Amygdala (tissue), 56 donors: ENCODE measurements at places on chromosomes 7 and 10.

DNA sequence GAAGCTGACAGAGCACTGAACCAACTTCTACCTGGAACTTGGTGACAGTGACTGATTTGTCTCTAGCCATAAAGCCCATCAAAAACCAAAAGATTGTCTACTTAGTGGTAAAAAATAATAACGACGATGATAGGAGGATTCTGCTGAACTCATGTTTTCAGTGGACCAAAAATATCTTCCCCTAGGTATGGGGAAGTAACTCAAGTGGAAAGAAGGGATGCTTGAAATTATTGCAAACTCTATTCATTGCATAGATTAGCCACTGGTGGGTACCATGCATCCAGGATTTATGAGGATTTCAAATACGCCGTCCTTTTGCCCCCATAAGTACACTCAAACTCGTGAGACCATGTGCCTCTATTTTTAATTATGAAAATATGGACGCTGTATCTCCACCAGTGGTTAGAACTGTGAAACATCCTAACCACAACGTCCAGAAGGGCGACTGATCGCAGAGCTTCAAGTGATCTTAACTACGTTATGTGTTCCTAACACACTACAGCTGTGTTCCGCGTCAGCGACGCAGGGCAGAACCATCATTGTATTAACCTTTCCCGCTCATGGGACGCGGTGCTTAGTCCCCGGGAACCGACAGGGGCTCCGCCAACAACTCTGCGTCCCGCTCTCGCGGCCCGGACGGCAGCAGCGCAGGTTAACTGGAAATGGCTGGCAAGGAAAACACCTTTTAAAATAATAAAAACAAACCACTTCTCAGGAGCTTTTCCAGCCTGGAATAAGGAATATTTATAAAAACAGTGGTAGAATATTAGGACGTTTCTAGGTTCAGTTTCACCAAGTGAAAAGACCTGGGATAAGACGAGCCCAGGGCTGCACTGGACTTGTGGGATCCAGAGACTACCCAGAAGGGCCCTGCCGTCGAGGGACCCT lies 776 bp downstream of the PEX1 start:
- DNase-seq: no peak

DNA sequence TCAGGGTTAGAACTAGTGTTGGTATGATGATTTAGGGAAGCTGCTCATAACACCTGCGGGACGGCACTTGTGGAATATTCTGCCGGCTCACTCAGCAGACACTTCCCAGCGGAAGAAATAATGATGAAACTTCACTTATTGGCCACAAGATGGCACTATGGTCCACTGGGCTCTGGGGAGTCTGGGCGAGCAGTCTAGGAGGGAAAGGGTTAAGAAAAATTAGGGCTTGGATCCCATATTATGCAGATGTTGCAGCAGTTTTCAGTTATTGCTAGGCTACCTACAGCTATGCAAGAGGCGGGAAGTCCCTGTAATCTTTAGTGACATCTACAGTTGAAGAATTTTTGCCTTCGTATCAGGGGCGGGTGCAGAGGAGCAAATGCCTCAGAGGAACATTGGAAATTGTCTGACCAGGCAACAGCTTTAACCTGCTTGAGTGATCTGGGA lies 238.7 kb upstream of the PRSS58 start:
- no peak for DNase-seq

- no peak for DNase-seq
These were observed 473 bp downstream of the PPP1R9A start for GRCh38 chr7:94907811-94908322.

DNA sequence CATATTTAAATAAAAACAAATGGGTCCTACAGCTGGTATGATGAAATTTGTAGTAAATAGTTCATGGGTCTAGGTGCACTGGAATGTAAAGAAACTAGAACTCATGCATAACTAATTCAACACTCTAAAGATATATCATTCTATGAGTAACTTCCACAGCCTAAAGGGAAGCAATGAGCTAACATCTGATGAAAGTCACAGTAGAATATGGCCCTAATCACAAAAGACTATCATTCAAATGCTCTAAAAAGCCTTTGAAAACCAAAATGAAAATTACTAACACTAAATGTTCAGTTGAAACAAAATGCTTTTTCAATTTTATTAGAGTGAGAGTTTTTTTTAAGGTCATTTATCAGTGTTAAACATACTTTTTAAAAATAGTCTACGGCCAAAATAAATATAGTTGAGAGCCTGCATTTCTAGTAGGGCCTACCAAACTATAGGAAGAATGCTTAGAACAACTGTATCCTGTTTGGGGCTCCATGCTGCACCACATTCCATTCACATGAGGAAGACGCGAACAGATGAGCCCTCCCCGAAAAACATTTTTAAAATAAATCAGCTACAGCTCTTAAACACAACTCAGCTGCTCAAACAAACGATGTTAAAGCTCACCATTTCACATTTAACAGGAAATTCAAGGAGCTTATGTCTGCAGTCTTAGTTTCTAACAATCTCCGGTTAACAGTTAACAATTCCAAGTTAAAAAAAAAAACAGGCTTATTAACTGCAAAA lies 134.5 kb downstream of the NRBF2 start:
- DNase-seq: no peak

DNA sequence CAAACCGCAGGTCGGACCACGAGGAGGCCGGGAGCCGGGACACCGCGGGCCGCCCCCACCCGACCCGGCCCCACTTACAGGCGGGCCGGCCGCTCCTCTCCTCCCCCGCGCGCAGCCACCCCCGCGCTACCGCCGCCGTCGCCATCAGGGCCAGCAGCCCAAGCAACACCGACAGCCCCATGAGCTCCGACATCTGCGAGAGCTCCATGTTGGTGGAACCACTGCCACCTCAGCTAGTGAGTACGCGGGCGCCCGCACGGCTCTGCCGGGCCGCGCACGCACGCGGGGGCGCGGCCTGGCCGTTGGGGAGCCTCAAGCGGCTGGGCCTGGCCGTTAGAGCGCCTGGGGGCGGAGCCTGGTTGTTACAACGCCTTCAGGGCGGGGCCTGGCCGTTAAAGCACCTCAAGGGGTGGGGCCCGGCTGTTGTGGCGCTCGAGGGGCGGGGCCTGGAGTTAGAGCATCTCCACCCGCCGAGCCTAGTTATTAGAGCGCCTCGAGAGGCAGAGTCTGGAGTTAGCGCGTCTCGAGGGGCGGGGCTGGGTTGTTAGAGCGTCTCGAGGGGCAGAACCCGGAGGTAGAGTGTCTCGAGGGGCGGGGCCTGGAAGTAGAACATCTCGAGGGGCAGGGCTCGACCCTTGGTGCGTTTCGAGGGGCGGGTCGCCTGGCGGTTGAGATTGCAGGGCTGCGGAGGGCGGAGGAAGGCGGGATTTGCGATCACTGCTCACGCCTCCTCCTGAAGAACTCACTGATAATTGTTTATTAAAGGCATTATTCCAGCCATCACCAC lies at the start of gene TBL2:
TSS of gene TBL2 (minus strand) at position 238 of the 787 bp plus-strand sequence. CDS start at position 208, 30 bp downstream.
- peak; percentile 99 for DNase-seq

DNA sequence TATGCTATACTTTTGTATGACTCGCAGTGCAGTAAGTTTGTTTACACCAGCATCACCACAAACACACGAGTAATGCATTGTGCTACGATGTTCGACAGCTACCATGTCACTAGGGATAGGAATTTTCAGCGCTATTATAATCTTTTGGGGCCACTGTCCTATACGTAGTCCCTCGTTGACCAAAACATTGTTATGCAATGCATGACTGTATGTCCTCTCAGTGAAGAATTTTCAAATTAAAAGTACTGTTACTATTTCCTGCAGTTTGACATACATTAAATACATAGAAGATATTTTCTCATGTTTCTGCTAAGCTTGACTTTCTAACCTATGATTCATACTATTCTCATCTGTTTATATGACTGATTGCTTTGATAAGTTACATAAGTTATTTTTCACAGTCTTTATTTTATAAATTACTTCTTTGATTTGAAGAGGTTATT lies 203.6 kb downstream of the VTI1A start:
- DNase-seq: no peak

GRCh38 chr7:126727930-126728391 lies 524.8 kb downstream of the GRM8 start:
- DNase-seq: no peak

GRCh38 chr7:130397758-130398073 lies 17.4 kb downstream of the CPA1 start:
- no peak for DNase-seq

DNA sequence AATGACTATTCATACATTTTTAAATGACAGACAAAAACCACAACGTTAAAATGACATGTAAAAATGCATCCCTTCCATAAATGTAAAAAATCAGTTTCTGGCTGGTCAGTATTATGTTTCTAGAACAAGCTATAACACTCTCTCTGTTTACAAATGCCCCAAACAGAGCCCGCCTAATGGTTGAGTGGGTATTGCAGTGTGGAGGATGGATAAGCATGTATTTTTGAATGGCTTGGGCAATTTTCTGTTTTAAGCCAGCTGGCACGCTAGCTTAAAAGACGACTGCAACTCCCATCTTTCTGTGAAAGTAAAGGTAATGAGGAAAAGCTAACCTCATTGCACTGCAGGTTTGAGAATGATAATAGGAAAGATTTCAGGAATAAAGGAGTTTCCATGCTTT lies 430.7 kb downstream of the PARD3 start:
- no peak for DNase-seq

GRCh38 chr10:5553400-5554170 lies 28.8 kb downstream of the CALML3 start:
- no peak for DNase-seq

- DNase-seq: no peak
These were observed 72.7 kb upstream of the MRLN start for GRCh38 chr10:59825932-59826331.

- DNase-seq: peak; percentile 33
These were observed 19.0 kb downstream of the RBM48 start for GRCh38 chr7:92547579-92547978.

DNA sequence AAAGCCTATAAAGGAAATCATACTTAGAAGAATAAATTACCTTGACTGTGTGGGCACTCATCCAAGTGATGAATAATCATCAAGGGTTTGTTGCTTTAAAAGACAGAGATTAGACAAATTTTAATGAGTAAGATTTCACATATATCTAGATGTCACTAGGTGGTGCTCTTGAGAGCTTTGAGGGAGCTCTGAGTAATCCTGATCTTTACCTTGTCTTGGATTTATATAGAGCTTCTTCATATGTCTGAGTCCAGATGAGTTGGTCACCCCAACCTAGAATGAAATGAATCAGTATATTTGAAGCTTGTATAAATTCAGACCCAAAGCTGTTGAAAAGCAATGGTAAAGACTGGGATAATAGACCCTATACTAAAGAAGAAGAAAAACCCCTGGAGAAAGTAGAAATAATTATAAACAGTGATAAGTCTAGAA lies 3.7 kb downstream of the AGR2 start:
- DNase-seq: no peak

DNA sequence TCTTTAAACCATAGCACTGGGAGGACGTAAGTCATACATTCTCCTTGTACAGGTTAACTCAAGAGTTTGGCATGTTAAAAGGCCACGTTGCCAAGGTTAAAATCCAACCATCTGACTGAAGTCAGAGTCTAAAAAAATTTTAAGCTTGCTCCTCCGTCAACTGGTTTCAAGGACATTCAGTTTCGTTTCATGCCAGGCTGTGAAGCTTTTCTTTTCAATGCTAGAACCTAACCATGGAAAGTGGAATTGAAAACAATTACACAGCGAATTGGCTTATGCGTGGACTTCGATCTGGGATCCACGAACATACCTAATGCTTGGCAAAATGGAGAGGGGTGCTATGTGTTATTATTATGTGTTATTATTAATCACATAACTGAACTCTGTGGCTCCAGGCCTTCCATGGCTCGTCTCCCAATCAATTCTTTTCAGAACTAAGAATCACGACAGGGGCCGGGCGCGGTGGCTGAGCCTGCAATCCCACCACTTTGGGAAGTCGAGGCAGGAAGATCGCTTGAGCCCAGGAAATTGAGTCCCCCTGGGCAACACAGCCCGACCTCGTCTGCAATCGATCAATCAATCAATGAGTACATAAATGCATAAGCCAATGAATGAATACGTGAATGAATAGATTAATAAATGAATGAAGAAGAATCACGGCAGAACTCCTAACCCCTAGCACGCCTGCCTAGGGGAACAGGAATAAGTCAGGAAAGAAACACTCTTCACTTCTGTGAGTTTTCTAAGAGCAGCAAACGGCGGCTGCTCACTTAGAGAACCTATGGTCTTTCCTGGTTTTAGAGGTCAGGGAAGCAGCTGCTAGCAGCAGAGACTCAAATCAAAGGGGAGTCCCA lies 733 bp upstream of the ARL5B start:
- peak; percentile 15 for DNase-seq

GRCh38 chr10:5862360-5862961 lies 27.2 kb downstream of the ANKRD16 start:
- no peak for DNase-seq

DNA sequence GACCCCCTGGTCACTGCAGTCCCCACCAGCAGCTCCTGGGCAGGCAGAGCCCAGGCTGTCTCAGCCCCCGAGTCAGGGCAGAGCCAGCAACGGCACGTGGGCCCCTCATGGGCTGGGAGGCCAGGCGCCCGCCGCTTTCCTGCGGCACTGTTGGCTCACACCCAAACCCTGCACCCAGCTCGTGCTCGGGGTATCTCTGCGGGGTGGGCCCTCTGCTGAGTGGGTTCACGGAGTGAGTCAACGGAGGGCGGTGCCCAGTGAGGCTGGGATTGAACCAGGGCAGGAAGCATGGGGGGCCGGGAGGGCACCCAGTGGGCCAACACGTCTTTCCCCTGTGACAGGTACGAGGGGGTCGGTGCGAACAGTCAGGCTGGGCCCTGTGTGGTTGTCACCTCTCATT lies 28.9 kb downstream of the ADAP1 start:
- DNase-seq: no peak

DNA sequence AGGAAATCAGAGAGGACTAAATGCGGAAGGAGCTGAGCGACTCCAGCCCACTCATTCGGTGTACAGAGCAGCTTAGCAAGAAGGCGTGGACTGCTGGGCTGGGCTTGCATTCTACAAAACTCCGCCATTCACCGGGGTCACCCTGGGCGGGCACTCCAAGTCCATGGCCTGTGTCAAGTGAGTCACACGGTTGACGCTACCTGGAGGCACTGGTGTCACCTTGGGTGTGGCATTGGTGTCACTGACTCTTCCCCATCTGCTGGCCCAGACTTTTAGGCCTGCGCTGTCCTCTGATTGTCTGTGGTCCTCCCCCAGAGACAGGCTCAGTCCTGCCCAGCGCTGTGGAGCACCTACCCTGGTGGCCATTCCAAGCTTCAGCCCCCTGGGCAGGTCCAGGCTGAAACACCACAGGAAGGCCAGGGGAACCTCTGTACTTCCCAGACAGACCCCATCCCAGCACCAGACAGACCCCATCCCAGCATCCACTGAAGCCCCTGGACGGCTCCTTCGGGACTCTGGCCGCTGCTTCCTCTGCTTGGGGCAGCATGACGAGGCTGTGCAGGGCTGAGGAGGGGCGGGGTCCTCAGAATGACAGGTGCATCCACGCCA lies 30.6 kb upstream of the CNPY1 start:
- DNase-seq: no peak
